Lower leg skin (tissue), 4 donors: ENCODE measurements at places on chromosomes 13 and 19. TPM values are rescaled to one million over a fixed set of nuclear protein-coding genes. Genes with fewer than 3 reads are reported as not detected.

Gene N4BP2L1
- total RNA-seq: 57.5 TPM

DNA sequence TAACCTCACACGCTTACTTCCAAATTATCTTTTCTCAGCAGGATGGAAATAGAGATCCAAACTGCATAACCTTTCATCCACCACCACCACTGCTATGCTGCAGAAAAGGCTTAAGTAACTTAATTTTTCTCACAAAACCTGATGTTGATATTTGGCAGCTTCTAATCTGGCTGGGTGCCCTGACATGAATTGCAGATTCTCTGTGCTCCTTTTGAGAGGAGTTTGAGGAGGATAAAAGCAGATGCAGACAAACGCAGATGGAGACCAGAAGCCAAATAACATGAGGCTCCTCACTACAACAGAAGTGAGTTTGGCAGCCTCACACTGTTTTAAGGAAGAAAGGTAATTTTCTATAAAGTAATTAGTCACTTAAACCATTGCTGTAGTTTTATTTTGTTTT is 646.2 kb upstream of the ATXN8OS start:
- no peak for DNase-seq

DNA sequence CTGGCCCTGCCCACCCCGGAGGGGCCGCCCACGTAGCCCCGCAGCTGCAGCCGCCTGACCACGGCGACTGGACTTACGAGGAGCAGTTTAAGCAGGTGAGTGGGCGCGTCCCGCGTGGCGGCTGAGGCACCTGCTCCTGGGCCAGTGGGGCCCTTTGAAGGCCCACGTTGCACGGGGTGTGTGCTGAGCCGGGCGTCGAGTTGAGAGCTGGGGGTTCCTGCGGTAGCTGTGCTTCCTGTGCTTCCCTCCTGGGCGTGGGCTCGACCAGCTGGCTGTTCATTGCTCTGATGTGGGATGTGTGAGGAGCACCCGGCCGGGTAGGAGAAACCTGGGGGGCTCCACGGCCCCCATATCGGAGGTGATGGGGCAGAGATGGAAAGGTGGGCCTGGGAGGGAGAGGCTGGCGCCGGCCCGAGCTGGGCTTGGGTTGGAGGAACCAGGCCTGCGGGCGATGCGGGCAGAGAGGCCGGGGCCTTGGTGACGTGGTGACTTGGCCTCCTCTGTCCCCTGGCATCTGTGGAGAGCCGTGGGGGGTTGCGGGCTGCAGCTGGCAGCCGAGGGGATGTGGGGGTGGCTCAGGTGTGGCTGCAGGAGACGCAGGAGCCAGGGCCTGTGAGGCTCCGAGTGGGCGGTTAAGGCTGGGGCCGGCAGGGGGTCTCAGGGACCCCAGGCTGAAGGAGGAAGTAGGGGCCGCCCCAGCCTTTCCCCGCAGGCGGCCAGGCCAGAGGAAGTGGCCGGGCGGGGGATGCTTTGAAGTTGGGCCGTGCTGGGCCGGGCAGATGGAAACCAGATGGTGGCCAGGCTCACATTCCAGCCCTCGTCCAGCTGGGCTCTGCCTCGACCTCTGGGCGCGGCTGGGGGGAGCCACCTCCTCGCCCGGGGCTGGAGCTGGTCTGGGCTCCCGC is 7.1 kb downstream of the ARID3A start:
- DNase-seq: no peak

DNA sequence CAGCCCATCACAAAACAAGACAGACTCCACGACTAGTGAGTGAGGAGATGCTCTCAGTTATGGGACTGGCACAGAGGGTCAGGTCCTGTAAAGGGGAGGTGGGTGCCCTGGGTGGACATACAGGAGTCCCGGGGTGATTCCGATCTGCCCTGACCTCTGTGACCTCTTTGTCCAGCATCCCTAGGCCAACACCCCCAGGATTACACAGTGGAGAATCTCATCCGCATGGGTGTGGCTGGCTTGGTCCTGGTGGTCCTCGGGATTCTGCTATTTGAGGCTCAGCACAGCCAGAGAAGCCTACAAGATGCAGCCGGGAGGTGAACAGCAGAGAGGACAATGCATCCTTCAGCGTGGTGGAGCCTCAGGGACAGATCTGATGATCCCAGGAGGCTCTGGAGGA is 6.4 kb upstream of the LILRA1 start:
- peak; percentile 71 for DNase-seq

Gene FXYD1
- 6.5 TPM for total RNA-seq

- no peak for DNase-seq
Observed at GRCh38 chr13:95254339-95254738, 46.9 kb downstream of the ABCC4 start.

GRCh38 chr19:2087621-2088100 is 8.5 kb downstream of the MOB3A start:
- no peak for DNase-seq

GRCh38 chr19:39996218-39996810 is 546 bp upstream of the ZNF546 start:
- DNase-seq: no peak

- DNase-seq: no peak
Observed at GRCh38 chr19:21128901-21129698, 12.7 kb upstream of the ZNF431 start.

DNA sequence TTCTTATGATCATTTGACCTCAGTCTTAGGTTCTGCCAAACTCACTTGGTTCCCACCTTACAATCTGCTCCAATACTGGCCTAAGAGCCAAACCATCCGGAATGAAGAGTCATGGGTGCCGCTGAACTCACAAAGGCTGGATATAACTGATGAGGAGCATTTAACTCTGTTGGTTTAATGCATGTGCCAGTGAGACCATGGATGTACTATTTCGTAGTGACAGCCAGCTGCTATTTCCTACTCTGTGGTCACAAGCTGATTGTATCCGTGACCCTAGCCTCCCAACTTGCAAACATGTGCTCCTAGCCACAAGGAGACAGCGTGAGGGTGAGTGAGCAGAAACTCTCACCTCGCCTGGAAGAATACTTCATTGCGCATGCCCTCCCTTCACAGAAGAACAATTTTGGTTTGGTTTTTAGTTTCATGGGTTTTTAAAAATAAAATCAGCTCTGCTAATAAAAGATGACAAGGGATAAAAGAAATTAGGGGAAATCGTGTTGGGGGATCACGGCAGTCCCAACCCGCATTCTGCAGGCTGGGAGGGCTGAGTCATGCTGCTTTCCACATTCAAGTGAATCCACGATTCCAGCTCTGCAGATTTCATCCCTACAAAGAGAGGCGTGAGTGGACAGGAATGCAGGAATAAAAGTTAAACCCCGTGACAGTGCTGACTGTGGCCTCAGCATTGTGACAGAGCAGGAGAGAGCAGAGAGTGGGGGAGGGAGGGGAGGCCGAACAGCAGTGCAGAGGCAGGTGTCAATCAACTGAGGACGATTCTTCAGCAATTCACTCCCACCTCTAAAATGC is 66.8 kb upstream of the RAP2A start:
- no peak for DNase-seq

Gene SIGLEC8
- not detected for total RNA-seq

DNA sequence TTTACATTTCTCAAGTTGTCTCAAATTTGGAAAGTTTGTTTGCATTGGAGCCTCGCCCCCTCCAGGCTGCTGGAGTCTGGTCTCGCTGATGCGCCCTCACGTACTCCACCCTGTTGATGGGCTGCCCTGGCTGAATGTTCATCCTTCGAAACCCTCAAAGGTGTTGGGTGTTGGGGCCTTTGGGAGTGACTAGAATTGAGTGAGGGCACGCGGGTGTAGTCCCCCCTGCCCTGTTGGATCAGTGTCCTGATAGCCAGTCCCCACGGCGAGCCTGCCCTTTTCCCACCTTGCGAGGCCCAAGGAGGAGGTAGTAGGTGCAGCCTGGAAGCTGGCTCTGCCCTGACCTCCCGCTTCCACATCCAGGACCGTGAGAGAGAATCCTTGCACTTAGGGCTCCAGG is 14.8 kb downstream of the TFDP1 start:
- DNase-seq: no peak

Gene ASPDH
- total RNA-seq: not detected

- no peak for DNase-seq
Observed at GRCh38 chr19:28726533-28727479, 486.1 kb downstream of the UQCRFS1 start.

- no peak for DNase-seq
Observed at GRCh38 chr19:12872941-12873890, 8.0 kb downstream of the DNASE2 start.

Gene LILRA1
- not detected for total RNA-seq

- DNase-seq: no peak
Observed at GRCh38 chr19:37943480-37943879, 36.5 kb downstream of the SIPA1L3 start.

Gene PSG11
- not detected for total RNA-seq

DNA sequence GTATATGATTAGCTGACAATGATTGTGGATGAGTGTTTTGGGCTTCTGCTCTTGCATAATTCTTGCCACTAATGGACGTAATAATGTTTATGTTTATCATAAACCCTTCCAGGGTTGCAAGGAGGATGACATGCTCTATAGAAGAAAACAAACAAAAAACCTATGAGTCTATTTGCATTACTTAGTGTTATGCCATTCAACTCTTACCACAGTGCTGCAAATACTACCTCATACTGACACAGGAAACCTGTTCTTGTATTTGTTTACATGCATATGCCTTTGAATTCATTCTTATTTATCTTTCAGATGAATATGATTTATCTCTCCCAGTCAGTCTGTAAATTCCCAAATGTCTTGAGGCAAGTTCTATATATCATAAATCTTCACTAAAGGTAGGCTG is 39.6 kb upstream of the FREM2 start:
- no peak for DNase-seq

DNA sequence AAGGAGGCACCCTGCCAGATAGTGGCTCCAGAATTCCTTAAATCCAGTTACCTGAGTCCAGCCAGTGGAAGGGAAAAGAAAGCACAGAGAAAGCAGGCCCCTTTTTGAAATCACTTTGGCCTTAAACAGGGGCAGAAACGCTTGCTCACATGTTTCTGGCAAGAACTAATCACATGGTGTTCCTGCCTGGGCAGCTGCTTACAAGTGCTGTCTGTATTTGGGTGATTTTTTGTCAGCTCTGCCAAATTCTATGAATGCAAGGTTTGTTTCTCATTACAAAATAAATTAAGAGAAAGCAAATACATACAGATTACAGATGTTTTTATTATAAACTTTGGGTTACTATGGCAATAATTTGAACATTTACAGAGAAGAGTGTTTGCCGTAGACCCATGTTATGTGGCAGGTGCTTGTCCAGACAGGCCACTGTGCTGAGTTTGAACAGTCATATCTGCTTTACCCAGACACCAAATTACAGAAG is 1237.8 kb downstream of the SLITRK5 start:
- DNase-seq: no peak

DNA sequence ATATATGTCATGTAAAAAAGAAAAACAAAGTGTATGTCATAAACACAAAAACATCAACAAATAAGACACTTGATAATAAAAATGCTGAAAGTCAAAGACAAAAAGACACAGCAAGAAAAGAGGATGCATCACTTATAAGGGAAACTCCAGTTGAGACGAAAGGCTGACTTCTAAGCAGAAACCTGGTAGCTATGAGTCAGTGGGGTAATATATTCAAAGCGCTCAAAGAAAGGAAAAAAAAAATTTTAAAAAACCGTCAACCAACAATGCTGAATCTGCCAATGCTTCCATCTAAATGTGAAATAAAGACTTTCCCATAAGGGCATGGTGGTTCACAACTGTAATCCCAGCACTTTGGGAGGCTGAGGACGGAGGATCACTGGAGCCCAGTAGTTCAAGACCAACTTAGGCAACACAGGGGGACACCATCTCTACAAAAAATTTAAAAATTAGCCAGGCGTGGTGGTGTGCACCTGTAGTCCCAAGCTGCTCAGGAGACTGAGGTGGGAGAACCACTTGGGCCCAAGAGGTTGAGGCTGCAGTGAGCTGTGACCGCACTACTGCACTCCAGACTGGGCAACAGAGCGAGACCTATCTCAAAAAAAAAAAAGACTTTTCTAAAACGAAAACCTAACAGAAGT is 24.0 kb downstream of the USP12 start:
- DNase-seq: no peak

- DNase-seq: no peak
Observed at GRCh38 chr13:55893540-55893939, 1247.2 kb upstream of the PRR20A start.

GRCh38 chr19:6935618-6936017 is 48.2 kb downstream of the ADGRE1 start:
- DNase-seq: no peak

- DNase-seq: no peak
Observed at GRCh38 chr13:101523154-101524131, 71.0 kb downstream of the ITGBL1 start.

DNA sequence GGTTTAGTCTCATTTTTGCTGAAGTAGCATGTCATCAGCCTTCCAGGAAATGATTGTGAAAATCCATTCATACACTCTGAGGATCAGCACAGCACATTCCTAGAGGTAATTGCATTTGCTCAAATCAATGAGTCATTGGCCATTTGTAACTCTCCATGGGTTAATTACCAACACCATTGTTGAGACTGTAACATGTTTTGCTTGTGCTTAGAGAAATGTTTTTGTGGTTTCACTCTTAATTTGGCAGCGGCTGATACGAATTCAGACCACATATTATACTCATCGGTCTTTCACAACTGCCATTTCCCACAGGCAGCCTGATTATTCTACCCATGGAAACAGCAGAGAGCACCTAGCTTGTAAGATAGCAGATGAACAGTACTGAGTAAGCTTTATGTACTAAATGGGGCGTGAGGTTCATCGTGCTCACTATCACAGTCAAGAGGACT is 110.3 kb downstream of the NHLRC3 start:
- peak; percentile 16 for DNase-seq
